ENCODE measurements at places on chromosomes 12 and 14.

DNA sequence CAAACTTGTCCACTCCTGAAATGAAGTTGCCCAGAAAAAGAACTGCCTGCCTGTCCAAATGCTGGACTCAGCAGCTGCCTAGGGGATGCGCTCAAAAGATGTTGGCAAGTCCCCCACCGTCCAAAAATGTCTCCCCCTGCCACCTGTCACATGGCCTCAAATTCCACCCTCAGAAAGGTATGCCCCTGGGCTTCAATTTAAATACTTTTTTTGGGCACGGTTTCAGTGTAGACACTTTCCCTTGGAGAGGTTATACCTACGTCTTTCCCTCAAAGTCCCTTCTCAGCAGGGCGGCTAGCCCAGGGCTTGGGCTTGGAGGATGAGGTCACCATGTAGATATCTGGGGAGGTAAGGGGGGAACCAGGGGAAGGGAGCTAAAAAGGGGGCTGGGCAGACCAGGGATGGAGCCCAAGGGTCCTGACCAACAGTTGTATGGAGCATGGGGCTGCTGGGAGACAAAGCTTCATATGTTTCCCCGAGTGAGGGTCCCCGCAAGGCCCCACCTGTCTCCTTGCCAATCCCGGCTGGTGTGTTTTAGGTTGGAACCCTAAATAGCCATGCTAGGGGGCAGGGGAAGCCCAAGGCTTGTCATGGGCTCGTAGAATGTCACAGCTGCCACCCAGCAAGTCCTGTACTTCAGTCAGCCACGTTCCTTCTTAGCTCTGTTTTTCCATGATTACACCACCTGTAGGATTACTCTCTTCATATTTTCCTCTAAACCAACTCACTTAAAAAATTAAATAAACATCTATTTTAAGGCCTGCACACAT, 131.2 kb upstream of the TBX3 start:
- no peak for DNase-seq

DNA sequence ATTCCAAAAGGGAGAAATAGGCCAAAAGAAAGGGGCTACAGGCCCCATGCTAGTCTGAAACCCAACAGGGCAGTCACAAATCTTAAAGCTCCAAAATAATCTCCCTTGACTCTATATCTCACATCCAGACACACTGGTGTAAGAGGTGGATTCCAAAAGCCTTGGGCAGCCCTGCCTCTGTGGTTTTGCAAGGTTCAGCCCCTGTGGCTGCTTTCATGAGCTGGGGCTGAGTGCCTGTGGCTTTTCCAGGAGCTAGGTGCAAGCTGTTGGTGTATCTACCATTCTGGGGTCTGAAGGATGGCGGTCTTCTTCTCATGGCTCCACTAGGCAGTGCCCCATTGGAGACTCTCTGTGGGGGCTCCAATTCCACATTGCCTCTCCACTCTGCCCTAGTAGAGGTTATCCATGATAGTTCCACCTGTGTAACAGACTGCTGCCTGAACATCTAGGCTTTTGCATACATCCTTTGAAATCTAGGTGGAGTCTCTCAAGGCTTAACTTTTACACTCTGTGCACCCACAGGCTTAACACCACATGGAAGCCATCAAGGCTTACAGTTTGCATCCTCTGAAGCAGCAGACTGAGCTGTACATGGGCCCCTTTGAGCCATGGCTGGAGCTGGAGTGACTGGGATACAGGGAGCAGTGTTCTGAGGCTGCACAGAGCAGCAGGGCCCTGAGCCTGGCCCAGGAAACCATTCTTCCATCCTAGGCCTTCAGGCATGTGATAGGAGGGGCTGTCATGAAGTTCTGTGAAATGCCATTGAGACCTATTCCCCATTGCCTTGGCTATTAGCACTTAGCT, 66.5 kb upstream of the ABCD2 start:
- DNase-seq, result no peak

- no peak for DNase-seq
These were observed 148.4 kb upstream of the SYT10 start for GRCh38 chr12:33587784-33588712.

DNA sequence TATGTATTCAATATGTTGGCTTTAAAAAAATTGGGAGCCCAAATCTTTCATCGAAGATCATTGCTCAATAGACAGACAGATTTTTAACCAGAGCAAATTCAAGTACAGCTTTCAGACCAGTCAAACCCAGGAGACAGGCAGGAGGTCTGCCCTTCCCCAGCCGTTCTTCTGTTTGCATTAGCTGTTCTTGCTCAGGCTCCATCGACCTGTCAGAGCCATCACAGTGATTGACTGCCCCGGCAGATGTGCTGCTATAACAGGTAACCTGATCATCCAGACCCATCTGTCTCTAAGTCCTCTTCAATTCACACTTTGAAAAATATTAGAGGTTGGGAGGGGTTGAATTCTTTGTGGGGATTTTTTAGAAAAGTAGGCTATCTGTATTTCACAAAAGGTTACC, 453.5 kb downstream of the FOXG1 start:
- DNase-seq, result no peak

DNA sequence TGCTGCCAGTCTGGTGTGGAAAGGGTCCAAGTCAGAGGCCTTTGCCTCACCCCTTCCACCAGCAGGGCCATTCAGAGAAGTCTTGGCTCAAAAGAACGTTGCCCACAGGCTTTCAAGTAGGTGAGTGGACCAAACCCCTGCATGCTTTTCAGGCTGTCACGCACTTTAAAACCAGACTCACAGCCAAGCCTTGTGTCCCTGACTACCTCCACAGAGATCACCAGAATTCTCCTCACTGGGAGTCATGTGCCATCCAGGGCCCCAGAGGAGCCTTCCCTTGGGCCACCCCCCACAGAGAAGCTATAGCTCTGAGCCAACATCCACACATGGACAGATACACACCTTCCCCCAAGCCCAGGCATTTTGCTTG, 283.1 kb downstream of the DPF3 start:
- DNase-seq, result no peak

DNA sequence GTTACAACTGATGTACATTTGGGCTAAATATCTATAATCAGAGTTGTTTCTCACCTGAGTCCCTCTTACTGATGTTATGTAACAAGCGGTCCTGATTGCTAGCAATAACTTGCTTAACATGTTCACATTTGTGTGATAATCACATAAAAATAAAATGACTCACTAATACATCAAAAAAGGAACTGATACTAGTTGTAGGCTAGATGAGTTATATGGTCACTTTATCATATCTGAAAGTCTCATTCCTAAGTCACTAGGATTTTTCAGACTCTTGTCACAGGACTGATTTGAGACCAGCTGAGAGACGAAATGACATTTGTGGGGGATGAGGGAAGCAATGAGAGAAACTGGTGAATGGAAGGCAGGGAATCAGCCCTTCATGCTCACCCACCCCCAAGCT, 34.3 kb downstream of the NKX2-1 start:
- no peak for DNase-seq

DNA sequence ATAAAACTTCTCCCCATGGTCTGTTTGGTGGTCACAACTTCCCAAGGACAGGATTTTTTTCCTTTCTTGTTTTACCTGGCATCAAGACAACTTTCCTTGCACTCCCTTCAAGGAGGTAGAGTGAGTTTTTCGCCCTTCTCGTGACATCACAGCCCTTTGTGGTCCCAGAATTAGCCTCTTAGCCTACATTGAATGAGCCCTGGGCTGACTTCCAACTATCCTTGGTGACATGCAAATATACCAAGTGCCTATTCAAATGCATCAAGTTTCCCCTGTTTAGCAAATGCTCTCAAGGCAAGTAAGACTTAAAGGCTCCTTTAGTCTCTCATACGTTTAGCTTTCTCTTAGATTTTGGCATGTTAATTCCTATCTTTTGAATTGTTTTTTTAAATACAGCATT, 36.6 kb downstream of the TC2N start:
- DNase-seq, result no peak

GRCh38 chr14:102939820-102940561, 17.5 kb downstream of the AMN start:
- DNase-seq, result no peak

DNA sequence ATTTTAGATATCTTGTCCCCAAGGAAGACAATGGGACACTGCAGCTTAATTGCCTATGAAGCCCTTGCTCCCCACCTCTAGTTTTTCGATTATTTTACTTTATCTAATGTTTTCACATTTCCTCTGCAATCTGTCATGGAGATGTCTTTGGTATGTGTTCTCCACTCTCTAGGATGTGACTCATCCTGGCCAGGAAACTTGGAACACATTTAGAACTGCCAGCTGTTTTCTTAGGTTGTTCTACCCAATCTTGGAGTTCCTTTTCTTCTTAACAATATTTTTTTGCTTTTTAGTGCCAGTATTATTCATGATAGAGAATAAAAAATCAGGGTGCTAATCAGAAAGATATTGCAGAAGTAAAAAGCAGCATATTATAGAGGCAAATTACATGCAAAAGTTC, 101.7 kb upstream of the CLEC14A start:
- no peak for DNase-seq

DNA sequence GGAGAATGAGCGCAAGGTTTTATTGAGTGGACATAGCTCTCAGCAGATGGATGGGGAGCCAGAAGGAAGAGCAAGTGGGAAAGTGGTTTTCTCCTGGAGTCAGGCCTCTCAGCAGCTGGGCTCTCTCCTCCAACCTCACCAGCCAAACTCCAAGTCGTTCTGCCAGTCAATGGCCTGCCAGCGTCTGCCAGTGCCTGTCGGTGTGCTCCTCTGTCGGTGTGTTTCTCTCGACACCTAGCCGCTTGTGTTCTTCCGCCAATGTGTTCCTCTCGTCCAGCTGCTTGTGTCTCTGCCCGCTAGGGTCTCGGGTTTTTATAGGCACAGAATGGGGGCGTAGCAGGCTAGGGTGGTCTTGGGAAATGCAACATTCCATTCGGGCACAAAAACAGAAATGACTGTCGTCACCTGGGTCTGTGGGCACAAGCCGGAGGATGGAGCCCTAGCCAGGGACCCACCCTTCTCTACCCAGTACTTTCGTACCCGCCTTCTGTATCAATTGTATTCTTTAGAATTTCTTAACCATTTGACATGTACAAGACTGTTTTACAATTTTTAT, 1365.4 kb downstream of the FSCB start:
- no peak for DNase-seq

GRCh38 chr14:71481021-71481654, 451.1 kb upstream of the RGS6 start:
- no peak for DNase-seq

DNA sequence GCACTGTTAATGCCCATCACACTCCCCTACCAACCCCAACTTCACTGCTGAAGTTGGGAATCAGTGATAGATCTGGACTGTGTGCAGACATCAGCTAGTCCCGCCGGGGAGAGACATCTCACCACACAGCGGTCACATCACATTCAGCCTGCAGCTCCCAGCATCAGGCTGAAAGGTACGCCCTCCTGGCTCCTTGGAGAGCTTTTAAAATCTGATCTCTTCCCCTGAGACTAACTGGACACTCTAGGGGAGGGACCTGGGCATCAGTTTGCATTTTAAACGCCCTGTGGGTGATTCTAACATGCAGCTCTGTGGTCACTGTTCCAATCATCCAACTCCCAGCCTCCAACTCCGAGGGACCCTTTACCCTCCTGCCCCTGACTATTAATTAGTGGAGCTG, 58.4 kb downstream of the CCDC85C start:
- no peak for DNase-seq

- no peak for DNase-seq
These were observed 148.3 kb downstream of the CRADD start for GRCh38 chr12:93825501-93825888.

- DNase-seq, result no peak
These were observed 8.7 kb downstream of the TBC1D15 start for GRCh38 chr12:71848212-71848611.

- no peak for DNase-seq
These were observed 10.1 kb upstream of the DNAH10 start for GRCh38 chr12:123752046-123752445.

DNA sequence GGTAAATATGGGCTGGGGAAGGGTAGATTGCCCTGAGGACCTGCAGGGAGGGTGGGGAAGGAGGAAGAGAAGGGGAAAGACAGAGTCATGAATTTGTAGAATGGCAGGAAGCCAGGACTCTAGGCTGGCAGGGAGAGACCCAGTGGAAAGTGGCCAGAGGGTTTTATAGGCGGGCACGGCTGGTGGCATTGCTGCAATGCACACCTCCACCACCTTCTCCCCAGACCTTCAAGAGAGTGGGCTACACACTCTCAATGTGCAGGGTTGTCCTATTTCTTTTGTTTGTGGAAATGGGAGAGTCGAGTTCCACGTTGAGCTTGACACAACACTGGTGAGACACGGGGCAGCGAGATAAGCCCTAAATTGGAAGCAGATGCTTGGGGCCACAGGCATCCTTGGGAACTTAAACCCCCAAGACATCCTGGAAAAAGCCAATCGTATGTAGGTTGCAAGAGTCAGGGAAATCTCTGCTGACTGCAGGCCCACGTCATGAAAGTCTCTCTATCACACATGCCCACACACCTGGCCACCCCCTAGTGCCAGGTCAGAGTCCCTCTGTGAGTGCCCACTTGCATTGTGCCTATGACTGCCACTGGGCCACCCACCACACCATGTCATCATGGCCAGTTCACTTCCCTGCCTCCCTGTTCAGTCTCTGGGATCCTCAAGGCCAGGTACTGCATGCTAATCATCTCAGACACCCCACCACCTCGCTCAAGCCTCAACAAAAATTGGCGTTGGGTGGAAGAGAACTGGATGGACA, 38.0 kb upstream of the BDKRB2 start:
- no peak for DNase-seq

DNA sequence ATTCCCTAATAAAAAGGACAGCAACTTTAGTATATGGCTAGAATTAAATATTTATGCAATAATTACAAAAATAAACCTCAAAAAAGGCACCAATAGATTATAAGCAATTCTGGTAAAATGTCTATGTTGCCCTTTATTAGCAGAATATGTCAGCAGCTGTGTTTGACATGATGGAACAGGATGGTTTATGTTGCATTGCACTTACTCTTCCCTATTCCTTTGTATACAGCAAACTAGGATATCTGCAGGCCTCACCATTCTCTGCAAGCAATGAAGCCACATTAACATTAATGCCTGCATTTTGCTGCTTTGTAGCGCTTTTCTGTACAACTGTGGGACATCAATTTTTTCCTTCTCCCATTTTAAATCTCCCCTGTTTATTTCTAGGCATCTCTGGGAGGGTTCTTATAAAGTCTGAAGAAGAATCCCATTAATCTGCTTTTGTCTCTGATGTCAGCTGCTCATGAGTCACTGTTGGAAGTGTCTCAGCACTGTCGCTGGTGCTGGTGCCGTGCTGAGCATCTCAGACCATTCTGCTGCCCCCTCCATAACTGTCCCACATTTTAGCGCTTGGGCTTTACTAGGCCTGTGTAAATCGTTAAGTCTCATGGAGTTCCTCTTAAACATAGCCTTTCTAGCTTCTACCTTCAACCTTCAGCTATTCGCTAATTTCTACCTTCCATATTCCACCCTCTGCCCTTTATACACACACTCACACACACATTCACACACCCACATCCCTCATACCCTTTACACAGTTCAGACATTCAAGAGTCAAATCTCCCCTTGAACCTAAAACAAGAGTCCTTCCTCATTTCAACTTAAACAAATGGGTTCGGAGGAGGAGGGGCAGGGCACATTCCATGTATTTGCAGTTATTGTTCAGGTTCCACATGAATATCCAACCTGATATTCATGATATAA, 64.4 kb upstream of the TRHDE start:
- DNase-seq, result no peak

GRCh38 chr12:121861636-121862254, 3.1 kb upstream of the HPD start:
- DNase-seq, result no peak

- no peak for DNase-seq
These were observed 165.8 kb downstream of the TMTC2 start for GRCh38 chr12:82852529-82852928.

GRCh38 chr12:57489157-57489641, 1.3 kb downstream of the MARS1 start:
- no peak for DNase-seq

GRCh38 chr12:46455648-46456352, 83.2 kb upstream of the SLC38A2 start:
- no peak for DNase-seq

GRCh38 chr12:57753756-57754337, 1.1 kb upstream of the MARCHF9 start:
- no peak for DNase-seq

Data from stimulated activated CD8-positive, alpha-beta memory T cell treated with anti-CD3 and anti-CD28 coated beads, Interleukin-2, amount 100 ng/mL, for 1 hour (primary cell).